Smooth muscle cell of the brain vasculature (primary cell): ENCODE measurements at places on chromosomes 6 and 20.

DNA sequence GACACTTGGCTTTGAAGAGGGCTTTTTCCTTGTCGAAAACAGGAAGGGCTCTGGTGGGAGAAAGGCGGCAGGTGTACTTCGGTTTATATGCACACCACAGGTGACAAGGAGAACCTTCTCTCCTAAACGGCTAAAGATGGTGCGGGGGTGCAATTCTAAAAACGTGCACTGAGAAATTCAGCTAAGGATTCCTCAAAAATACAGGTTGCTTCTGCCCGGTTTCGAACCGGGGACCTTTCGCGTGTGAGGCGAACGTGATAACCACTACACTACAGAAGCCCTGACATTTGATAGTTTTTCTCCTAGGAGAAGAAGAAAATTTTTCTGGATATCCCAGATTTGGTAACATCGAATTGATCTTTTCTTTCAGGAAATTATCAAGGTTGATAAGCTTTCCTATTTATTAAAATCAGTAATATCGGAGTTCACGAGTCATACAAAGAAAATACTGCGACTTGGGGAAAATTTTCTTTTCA is 32.0 kb downstream of the POM121L2 start:
- no peak for DNase-seq

GRCh38 chr6:158669145-158670035 is 19.5 kb downstream of the SYTL3 start:
- no peak for DNase-seq

GRCh38 chr6:144008120-144008811 is at the start of gene PLAGL1:
Gene PLAGL1 (minus strand): TSS chr6:144008259. CDS start chr6:143948136, 60,123 bp downstream.
- no peak for DNase-seq

- no peak for DNase-seq
Observed at GRCh38 chr6:148653138-148653776, 93.6 kb upstream of the UST start.

DNA sequence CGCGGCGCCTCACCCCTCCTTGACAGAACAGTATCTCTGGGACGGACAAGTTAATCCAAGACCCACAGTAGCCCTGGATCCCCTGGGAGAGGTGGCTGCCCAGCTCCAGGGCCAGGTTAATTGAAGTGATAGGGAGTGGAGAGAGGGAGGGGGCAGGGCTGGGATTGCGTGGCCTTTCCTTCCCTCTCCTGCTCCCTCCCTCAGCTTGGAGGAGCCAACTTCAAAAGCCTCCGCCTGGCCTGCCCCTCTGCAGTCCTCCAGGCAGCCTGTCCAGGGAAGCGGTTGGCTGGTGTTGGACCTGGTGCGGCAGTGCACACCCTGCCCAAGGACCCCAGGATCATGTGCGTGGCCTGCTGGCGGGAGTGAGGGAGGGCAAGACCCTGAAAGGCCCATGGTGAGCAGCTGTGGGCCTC is at the start of gene C20orf204:
Gene C20orf204, plus strand, starts transcription at position 250 of the 413 bp plus-strand sequence. Its CDS starts 142 bp downstream, at position 392.
- DNase-seq = no peak

DNA sequence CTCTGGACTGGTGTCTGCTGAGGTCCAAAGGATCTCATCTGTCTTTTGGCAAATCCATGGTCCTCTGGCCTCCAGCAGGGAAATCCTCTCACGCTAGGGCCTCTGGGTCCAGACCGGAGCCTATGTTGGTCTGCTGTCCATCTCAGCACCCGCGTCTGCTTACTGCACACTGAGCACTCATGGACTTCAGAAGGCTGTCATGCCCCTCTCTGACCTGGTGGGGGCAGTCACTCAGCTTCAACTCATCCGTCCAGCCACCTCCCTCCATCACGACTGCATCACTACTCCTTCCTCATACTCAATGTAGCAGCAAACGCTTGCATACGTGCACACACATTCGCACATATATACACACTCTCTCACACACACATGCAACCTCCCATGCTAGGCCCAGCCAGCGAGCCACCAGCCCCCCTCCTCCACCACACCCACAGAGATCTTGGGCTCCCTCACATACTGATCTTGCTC is 33.3 kb downstream of the GABRR2 start:
- no peak for DNase-seq

DNA sequence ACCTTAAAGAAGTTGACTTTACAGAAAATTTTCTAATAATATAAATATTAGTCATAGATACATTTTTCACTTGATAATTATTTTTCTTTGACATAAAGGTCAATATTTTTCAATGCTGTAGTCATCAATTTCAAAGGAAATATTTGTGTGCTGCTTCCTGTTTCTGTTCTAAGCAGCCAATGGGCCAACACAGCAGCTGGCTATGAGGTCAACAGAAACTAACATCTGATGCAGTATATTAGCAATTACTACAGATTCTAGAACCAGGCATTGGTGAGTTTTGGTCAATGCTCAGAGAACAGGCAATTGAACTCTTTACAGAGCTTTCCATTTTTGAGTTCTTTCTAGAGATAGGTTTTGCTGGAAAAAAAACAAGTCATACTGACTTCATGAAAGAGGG is 669.6 kb upstream of the NRSN1 start:
- DNase-seq = no peak

GRCh38 chr20:17066902-17067301 is 159.9 kb upstream of the PCSK2 start:
- no peak for DNase-seq

DNA sequence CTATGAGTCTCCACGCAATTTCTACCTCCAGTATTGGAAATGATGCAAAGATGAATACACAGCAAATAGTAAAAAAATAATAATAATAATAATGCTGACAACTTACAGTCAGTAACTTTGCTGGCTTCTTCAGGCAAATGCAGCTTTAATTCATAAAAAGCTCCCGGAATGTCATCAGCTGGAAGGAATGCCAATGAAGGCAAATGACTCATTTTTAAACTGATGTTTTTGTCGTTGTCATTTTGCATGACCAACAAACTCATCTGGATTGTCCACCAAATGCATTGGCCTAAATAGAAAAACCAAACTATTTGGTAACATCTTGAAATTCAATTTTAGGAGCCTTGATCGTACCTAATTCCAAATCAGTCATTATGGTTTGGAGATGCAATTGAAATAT is 217.1 kb downstream of the ALDH8A1 start:
- no peak for DNase-seq

GRCh38 chr20:17872434-17872833 is 96.2 kb downstream of the SNX5 start:
- no peak for DNase-seq

DNA sequence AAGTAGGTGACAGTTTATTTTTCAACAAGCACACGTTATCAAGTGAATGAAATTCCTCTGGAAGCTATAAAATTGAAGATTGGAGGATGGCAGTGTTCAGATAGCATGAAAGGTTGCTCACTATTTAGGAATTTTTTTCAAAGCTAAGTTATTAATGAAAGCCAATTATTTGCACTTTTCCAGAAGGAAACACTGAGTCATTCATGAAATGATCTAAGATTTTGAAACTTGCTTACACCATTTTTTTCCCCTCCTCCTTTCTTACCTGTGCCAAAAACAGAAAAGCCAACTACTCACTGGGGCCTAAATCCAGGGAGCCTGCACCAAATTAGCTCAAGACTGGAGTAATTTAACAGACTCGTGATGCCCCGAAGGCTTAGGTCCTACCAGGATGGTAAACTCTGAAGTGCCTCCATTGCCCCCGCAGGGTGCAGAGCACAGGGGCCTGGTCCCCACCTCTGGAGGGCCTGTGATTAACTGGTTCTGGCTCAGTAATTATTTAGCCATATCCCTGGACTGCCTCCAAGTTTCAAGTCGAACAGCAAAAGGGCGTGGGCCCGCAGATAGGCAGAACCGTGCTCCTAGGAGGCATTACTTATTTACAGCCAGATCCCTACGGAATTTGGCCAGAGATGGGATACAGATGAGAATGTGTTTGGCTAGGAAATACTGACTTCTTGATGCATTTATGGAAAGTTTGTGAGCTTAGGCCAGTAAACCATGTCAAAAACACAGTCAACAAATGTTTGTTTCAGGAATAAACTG is 28.0 kb upstream of the ZNF217 start:
- DNase-seq = no peak

DNA sequence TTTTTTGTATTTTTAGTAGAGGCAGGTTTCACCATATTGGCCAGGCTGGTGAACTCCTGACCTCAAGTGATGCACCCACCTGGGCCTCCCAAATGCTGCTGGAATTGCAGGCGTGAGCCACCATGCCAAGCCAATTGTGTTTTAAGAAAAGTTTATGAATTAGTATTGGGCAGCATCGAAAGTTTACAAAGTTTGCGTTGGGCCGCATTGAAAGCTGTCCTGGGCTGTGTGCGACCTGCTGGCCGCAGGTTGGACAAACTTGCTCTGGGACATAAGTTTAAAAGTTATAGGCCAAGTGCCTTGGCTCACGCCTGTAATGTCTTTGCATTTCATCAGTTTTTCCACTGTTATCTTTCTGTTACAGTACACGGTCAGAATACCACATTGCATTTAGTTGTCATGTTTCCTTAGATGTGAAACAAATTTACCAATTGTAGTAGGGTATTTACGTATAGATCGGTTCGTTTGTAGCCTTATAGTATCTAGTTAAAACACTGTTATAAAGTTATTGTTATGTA is 39.5 kb downstream of the ASXL1 start:
- no peak for DNase-seq

- DNase-seq = no peak
Observed at GRCh38 chr6:142900227-142900971, 44.6 kb downstream of the HIVEP2 start.

DNA sequence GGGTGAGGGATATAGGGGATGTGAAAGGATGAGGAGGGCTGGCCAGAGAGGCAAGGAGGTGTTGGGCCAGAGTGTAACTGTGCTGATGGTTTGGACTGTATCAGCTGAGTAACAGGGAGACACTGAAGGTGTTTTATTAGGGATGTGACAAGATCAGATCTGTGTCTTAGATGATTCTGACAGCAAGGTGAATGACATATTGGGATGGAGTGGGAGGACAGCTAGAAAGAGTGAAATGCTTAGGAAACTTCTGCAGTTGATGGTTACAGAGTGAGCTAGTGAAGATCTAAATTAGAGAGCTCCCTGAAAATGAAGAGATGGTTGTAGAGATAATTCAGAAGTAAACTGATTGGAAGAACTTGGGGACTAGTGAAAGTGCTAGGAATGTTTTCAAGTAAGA is 47.2 kb upstream of the ELOVL5 start:
- no peak for DNase-seq

DNA sequence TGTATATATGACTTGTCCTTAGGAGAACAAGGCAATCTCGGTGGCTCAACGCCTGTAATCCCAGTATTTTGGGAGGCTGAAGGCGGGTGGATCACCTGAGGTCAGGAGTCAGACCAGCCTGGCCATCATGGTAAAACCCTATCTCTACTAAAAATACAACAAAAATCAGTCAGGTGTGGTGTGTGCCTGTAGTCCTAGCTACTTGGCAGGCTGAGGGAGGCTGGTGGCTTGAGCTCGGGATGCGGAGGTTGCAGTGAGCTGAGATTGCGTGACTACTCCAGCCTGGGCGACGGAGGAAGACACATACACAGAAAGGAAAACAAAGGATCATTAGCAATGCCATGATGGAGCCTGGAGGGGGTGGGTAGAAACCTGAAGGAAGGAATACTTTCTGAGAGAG is 166.6 kb upstream of the RREB1 start:
- no peak for DNase-seq

DNA sequence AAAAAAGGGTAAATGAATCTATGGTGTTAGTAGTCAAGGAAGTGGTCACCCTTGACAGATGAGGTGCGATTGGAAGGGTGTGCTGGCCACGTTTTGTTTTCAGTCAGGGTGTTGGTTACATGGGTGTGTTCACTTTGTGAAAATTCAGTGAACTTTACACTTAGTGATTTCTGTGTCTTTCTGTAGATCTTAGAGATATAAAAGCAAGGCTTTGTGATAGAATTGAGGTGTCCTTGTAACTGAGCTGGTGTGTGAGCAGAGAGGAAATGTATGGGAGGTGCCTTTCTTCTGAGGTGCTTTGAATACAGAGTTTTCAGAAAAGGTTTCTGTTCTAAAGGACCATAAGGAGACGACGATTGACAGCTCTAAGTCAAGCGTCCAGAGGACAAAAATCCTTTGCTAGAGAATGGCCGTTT is 90.5 kb downstream of the SAMD3 start:
- DNase-seq = no peak

DNA sequence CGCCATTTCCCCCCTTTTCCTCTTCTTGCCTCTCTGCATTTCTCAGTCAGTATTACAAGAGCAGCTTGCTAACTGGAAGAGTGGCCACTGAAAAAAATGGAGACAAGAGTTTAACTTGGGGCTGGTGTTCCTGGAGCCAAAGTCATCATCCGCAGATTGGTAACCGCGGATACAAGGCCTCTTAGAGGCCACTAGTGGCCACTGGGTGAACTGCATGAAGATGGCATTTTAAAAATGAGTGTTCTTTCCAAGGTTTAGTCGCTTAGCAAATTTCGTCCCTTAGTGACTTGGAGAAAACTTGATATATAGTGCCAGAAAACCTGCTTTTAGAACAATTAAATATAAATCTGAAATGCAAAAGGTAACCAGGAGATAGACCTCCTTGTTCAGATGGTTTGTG is 4.8 kb downstream of the F13A1 start:
- DNase-seq = peak; percentile 10

- DNase-seq = no peak
Observed at GRCh38 chr20:10134176-10134575, 84.5 kb upstream of the SNAP25 start.

- DNase-seq = no peak
Observed at GRCh38 chr6:156942266-156942665, 165.1 kb downstream of the ARID1B start.

- no peak for DNase-seq
Observed at GRCh38 chr6:110307368-110307767, 50.8 kb downstream of the METTL24 start.
